ENCODE measurements at places on chromosomes 5 and 9.

DNA sequence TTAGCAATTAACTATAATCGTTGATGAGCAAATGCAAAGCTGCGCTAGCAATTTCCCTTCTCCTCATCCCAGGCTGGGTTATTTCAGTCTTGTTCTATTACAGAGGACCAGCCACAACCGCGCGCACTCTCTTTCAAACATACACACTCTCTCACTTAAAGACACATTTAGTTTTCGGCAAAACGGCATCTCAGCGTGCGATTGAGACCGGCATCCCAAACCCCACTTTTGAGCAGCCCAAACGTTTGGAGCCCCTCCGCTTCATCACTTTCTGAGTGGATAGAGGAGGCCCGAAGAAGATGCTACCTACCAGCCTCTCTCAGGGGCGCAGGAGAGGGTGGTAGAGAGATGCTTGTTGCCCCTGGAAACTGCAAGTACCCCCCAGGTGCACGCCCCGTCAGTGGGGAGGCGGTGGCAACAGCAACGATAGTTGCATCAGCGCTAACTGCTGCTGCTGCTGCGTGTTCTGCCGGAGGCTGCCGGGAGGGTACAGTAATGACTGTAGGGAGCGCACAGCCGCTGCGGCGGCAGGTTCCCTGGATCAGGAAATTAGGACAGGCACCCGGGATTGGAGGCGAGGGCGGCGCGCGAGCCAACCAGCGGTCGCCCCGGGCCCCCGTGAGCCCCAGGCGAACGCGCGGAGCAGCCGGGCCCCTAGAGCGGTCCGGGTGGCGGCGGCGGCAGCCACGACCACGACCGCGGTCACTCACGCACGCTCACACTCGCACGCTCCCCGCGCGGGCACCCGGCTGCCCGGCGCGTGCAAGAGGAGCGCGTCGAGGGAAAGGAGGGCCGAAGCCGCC, 467 bp upstream of the VLDLR start:
- DNase-seq, result no peak

DNA sequence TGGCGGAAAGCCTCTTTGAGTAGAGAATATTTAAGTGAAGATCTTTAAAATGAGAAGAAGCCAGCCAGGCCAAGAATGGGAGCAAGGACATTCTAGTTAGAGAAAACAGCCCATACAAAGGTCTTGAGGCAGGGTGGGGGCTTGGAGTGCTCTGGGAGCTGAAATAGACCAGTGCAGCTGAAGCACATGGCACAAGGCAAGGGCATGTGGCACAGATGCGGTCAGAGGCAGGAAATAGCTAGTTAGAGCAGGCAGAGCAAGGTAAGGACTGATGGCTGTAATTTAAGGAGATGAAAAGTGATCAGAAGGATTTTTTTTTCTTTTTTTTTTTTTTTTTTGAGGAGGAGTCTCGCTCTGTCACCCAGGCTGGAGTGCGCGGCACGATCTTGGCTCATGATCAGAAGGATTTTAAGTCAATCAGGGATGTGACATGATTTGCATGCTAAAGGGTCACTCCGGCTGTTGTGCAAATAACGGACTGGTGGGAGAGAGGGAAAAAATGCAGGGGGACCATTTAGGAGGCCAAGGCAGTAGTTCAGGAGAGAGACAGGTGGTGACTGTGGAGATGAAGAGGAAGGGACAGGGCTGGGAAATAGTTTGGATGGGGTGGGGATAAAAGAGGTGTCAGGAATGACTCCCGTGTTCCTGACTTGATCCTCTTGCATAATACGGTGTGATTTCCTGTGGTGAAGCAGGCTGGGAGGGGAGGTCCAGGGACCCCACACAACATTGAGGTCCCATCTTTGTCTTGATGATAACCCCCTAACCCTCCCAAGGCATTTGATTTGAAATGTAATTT, 207.6 kb downstream of the HSPA4 start:
- DNase-seq, result no peak

DNA sequence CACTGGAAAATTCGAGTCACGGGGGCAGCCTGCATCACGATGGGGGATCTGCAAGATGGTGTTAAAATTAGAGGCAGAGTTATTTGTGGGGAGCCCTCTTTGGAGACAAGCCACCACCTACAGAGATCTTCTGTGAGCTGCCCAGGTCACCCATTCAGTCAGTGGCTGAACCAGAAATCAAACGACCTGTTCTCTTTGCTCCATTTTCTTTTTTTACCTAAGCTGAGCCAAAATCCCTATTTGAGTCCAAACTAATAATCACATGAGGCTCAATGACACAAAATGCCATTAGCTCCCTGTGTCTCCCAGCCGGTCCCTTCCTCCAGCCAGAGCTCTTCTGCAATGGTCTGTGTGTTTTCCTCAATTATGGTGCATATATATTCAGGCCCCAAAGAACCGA, 394.2 kb downstream of the AGTPBP1 start:
- no peak for DNase-seq

- DNase-seq, result no peak
Measured at GRCh38 chr9:119370816-119371215, 1.6 kb upstream of the BRINP1 start.

GRCh38 chr5:131389096-131389868, 125.4 kb downstream of the CDC42SE2 start:
- DNase-seq, result no peak

GRCh38 chr5:32712481-32713360, 1.6 kb downstream of the NPR3 start:
- DNase-seq, result no peak
